Calu3 (cell line): ENCODE measurements at places on chromosomes 2 and 18.

GRCh38 chr2:54864727-54865126 lies 141.3 kb downstream of the EML6 start:
- DNase-seq = no peak

- DNase-seq = no peak
These were observed 116.3 kb downstream of the FEZ2 start for GRCh38 chr2:36481709-36482108.

DNA sequence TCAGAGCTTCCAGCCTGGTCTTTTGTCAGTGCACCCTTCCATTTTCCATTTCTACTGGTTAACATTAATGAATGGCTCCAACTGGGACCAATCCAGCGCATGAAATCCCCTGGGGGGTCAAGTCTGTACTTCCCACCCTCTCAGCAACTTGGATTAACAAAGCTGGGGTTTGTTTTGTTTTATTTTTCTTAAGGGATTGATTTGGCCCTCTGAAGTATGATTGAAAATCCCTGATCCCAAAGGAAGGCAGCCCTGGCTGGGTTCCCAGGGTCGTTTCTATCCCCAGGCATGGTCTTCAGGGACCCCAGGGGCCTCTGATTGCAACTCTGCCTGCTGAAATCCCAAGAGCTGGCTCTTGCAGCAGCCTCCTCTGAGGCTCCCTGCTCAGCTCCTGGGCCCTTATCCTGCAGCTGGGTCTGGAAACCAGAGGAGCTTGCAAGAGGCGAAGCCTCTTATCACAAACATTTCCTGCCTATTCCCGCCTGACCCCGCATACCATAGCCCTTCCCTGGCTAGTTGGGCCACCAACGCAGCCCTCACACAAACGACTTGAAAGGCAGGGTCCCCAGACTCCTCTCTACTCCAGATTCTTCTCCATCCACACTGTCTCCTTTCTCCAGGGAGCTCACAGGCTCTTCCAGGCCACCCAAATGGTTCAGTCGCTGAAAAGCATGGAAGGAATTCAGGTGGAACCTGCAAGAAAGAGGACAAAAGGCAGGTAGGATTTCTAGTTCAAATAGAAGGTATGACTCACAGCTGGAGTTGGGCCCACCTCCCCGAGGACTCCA lies 109.7 kb upstream of the PKDCC start:
- DNase-seq = no peak

GRCh38 chr2:219545943-219546352 lies 2.1 kb downstream of the TMEM198 start:
- no peak for DNase-seq

DNA sequence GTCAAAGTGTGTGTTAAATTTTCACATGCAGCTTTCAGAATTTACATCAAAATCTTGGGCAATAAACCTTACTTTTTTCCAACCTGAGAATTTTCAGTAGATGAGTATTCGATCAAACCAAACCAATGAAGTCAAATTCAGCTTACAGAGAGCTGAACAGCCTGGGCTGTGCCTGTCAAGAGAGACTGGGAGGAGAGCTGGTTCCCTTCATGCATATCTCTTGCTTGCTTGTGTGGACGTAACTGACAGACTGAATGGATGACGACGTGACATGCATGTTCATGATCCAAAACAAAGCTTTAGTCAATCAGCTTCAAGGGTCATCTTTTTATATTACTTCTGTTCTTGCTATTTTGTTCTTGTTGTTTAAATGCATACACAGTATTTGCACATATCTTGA lies 145.2 kb downstream of the GALNT3 start:
- DNase-seq = no peak

- DNase-seq = no peak
These were observed 48.4 kb upstream of the STAM2 start for GRCh38 chr2:152223977-152224376.
